ENCODE measurements at places on chromosomes 16 and 17.

DNA sequence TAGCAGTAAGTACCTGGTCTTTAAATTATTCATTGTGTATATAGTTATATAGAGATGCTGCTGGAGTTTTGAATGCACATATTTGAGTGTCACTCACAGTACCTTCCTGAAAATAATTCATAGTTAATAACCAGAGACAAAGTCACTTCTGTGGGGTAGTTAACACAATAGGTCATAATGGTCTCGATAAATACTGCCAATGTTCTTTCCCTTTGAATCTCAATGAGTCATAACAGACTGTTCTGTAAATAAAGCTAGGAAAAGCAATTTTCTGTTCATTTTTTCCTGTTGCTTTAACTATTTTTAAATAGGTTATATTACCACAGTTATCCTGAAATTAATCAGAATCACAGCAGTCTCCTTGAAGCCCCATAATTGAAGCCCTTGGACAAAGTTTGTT is 87.2 kb downstream of the MAP2K4 start:
- DNase-seq = peak; percentile 2

GRCh38 chr17:78104540-78104941 is 24.0 kb downstream of the TMC6 start:
- DNase-seq = no peak

DNA sequence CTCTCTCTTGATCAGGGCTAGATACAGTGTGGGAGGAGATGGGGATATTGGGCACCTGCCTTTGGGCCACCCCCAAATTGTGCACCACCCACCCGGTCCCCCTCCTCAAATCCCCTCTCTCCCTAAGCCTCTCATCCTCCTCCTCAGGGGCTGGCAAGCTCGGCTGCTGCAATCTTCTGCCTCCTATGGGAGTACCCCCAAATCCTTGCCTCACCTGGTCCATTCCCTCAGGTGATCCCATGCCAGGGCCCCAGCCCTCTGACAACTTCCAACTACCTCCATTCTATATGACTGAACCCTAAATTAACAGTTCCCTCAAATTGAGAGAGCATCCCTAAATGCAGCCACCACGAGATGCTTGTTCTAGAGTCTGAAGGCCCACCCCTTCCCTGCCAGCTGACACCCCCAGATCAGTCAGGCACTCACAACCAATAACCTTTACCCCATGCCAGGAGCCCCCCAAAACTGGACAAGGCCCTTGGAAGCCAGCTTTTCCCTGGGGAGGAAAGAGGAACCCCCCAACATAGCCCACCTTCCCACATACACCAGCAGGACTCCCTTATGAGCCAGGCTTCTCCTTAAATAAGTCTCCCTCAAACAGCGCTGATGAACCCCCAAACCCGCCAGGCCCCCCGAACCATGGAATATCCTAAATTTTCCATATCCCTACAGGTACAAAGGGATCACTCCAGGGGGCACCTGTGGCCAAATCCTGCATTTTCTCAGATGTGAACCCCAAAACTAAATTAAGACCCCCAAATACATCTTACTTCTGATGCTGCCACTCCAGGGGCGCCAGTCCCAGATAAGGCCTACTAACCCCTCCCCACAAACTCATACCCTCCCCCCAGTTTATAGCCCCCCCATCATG is 3.2 kb downstream of the DLG4 start:
- no peak for DNase-seq

DNA sequence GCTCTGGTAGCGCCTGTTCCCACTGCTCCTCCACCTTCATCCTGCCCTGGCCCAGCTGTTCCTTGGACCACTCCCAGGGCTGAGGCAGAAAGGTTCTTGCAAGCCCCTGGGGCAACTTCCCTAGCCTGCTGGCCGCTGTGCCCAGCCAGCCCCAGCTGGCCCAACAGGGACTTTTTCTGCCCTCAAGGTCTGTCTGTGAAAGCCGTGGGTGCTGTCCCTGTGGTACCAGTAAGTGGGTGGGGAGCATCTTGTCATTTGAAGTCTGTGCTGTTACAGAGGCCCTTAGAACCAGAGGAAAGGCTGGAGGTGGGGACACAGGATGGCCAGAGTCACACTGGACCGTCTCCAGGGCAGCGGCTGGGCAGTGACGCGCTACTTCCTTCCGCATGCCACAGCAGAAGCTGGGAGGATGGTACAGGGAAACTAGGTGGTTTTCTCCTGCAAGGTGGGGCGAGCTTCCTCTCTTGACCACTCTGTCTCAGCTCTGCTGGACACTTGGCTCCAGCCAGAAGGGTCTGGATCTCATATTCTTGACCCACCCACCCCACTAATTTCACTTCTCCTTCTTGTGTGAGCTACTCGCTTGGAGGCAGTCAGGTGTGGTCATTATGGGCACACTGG is 87.8 kb downstream of the PLCG2 start:
- no peak for DNase-seq
